ENCODE measurements at places on chromosomes 13 and 19.

DNA sequence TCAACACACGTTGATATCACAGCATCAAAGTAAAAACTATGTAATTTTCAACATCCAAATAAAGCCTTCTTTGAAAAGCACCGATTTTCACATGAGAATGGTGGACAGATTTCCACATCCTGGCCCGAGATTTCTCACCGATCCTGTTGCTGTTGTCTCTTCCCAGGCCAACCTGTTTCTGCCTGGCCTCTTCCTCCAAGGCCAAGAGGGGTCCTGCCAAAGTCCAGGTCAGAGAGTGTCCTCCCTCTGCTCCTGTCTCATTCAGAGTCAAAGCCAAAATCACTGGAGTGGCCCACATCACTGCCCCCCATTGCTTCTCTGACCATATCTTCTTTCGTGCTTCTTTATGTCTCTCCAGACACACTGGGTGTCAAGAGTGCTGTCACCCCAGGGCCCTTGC is 49.5 kb downstream of the CHST8 start:
- DNase-seq = no peak

DNA sequence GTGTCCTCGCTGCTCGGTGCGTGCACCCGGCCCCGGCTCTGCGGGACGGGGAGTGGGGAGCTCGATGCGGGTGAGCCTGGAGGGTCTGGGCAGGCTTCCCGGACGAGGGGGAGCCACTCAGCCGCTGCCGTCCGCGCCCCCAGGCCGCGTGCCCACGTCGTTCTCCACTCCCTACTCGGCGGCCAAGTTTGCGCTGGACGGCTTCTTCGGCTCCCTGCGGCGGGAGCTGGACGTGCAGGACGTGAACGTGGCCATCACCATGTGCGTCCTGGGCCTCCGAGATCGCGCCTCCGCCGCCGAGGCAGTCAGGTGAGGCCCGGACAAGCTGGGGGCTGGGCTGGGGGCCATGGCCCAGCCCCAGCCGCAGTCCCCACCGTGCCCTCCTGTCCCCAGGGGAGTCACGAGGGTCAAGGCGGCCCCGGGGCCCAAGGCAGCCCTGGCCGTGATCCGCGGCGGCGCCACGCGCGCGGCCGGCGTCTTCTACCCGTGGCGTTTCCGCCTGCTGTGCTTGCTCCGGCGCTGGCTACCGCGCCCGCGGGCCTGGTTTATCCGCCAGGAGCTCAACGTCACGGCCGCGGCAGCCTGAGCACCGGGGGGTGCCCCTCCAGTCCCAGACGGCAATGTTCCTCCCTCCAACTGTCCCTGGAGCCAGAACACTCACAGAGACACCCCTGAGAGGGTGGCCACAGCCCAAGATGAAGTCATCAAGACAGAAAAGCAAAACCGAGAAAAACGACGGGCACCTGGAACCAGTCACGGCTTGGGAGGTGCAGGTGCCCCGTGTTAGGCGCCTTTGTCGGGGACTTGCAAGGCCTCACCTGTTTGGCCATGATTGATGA is 2.5 kb upstream of the RPL36 start:
- DNase-seq = no peak

GRCh38 chr13:57734306-57734705 is 102.8 kb downstream of the PCDH17 start:
- no peak for DNase-seq

GRCh38 chr13:76832258-76832988 is 53.8 kb downstream of the KCTD12 start:
- no peak for DNase-seq

- DNase-seq = no peak
Observed at GRCh38 chr19:33520048-33520643, 1.4 kb downstream of the PEPD start.

GRCh38 chr13:25910991-25911419 is 140.8 kb downstream of the SHISA2 start:
- no peak for DNase-seq

- no peak for DNase-seq
Observed at GRCh38 chr13:95341441-95341840, 40.2 kb upstream of the ABCC4 start.

DNA sequence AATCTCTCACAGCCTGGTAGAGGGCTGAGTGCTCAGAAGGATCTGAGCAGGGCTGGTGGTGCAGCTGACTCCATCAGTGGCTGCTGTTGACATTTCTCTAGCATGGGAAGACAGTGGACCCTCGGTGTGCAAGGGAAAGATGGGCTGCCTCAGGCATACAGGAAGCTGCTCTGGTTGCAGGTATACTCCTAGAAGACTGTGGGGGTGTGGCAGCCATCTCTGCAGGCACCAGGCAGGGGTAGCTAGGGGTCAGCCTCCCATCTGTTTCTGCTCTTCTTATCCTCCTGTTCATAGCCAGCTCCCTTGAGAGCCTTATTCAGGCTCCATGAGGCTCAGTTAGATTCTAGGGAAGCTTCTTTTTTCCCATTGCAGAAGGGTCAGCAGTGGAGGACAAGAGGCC is 475.5 kb downstream of the TSHZ3 start:
- DNase-seq = no peak

DNA sequence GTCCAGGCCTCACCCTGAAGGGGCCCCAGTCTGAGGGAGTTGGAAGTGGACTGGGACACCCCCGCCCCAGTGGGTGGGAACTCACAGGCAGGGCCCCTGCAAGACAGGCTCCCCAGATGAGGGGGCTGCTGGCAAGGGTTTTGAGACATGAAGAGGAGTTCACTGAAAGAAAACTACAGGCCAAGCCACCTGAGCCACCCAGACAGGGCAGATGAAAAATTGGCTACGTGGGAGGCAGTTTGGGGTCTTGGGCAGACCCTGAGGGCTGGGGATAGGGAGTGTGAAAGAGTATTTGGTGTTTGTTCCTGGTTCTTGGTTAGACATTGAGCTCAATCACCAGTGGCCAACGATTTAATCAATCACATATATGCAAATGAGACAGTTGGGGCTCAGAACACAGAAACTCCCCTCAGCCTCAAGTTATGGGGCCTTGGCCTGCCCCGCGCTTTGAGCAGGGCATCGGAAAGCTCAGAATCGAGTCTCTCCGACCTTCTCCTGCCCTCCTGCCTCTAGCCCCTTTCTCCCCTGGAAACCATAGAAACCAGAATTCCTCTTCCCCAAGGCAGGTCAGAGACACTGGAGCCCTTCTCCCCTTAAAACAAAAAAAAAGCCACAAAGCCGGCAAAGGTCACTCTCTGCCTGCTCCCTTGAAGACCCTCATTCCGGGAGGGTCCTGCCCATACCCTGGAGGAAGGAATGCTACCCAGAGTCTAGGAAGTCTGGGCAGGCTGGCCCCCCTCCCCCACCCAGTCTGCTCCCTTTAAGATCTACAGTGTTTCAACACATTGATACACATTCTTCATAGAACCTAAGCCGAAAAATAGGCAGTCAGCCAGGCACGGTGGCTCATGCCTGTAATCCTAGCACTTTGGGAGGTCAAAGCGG is 1.3 kb upstream of the ISYNA1 start:
- no peak for DNase-seq

GRCh38 chr19:10419646-10420443 is 493 bp upstream of the PDE4A start:
- DNase-seq = no peak

DNA sequence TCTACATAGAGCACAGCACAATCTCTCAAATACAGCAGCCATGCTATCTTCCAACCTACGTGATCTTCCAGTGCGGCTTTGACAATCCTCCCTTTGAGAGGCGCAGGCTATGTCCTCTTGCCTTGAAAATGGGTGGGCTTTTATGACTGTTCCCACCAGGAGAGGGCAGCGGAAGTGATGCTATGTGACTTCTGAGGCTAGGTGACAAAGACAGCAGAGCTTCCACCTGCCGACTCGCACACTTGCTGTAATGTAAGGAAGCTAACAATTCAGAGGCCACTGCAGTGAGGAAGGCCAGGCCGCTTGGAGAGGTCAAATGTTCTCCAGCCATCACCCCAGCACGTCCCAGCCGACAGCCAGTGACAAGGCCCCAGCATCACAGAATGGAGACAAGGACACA is 65.8 kb downstream of the MRPL57 start:
- DNase-seq = no peak

- no peak for DNase-seq
Observed at GRCh38 chr13:78816154-78816553, 157.2 kb upstream of the OBI1 start.

DNA sequence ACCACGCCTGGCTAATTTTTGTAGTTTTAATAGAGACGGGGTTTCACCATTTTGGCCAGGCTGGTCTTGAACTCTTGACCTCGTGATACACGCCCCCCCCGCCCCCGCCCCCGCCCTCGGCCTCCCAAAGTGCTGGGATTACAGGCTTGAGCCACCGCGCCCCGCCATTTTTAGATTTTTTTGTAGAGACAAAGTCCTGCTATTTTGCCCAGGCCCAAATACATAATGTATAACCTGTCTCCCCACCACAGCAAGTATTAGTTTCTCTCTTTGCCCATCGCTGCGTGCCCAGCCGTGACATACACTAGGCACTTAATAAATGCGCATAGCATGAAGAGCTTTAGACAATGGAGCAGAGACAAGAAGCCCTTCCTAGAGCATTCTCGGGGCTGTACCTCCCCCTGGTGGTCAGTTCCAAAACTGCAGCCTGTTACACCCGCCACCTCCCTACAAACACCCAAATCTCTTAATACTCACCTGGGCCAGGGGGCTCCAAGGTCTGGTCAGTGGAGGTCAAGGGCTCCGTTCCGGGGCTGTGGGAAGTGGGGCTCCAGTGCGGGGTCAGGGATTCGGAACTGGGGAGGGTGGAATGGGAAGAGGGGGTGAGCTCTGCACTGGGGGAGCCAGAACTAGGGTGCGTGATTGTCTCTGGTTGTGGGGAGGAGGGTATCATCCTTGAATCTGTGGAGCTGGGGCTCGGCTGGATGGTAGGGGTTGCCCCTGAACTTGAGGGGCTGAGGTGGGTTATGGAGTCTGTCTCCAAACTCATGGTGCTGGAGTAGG is 22.5 kb downstream of the IQCN start:
- DNase-seq = peak; percentile 67

- DNase-seq = no peak
Observed at GRCh38 chr13:23618341-23618740, 48.1 kb downstream of the TNFRSF19 start.

GRCh38 chr19:8438236-8438635 is 6.5 kb upstream of the HNRNPM start:
- DNase-seq = no peak

DNA sequence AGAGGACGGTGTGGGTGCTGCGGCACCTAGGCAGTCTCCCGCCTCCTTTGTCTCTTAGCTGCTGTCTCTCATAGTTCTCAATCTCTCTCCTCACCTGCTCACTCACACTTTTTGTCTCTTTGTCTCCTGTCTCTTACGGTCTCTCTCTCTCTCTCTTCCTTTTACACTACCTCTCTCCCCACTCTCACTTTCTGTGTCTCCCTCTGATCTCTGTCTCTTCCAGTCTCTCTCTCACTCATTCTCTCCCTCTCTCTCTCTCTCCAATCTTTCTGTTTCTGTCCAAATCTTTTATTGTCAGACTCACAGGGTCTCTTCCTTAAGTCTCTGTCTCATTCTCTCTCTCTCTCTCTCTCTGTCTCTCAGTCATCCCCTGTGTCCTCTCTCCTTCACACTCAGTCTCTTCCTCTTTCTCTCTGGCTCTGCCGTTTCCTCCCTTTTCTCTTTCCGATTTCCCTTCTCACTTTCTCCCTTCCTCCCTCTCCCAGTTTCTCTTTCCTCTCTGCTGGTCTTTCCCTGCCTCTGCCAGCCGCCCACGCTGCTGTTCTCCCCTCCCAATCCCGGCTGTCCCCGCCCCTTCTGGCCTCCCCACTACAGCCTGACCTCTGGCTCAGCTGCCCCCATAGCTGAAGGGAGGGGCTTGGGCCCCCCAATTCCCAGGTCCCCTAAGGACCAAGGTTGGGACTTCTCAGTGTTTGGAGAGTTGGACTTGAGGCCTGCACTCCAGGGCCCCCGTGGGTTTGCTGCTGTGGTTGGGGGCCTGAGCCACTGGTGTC is at the start of gene PLEKHA4:
Gene PLEKHA4 (minus strand): TSS at position 504 of the 773 bp plus-strand sequence. CDS start 997 bp downstream, outside the sequence.
- DNase-seq = no peak

- no peak for DNase-seq
Observed at GRCh38 chr19:15169541-15170285, 31.1 kb downstream of the NOTCH3 start.

DNA sequence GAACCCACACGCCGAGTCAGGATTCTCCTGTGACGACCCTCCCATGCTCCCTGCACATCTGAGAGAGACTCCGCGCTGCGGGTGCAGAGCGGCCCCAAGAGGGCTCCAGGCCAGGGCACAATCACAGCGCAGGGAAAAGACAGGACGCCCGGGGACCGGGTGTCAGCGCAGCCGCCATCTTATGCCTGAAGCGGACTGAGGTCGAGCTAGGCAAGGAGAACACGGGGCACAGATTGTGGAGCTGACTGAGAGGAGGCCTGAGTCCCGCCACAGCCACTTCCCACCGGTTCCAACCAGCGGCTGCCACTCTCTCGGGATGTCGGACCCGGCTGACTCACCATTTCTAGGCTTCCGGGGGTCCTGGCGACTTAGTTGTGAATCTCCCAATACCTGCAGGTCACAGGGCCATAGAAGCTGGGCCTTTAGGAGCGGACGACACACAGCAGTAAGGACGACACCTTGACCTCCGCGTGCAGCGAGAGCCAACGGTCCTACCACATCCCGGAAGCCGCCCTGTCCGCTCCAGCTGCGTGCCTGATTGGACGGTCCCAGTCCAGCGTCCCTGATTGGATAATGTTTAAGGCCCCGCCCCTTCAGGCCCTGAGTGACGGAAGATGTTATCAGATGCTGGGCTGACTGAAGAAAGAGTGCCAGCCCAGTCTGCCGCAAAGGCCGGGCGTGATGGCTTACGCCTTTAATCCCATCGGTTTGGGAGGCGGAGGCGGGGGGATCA is at the start of gene ZNF728:
Gene ZNF728 (minus strand): TSS at position 487 of the 733 bp plus-strand sequence. CDS start 146 bp downstream, at position 341.
- DNase-seq = no peak

Data from stimulated activated CD4-positive, alpha-beta T cell treated with anti-CD3 and anti-CD28 coated beads, Interleukin-2, amount 100 ng/mL, for 4 hours (primary cell).